Sigmoid colon (tissue), 7 donors: ENCODE measurements at places on chromosomes 5 and 9. TPM values are rescaled to one million over a fixed set of nuclear protein-coding genes. Genes with fewer than 3 reads are reported as not detected.

The TRAPPC13 gene
- 43.2 TPM for total RNA-seq

The ORM2 gene
- total RNA-seq = not detected

DNA sequence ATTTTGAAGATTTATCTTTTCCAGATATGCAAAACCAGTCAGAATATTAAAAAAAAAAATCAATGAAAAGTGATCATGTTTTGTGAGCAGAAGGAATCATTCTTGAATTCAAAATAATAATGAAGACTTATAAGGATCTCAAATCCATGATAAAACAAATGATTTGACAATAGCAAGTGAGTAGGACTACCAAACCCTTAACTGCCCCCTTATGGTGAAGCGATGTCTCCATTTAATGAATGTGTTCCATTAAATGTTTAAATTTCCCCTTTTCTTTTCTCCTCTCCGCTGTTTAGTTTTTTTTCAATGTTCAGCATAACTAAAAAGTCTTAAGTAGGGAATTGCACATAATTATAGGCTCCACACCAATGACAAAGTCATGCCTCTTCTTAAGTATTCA, 12.2 kb upstream of the MARCHF3 start:
- DNase-seq = no peak

DNA sequence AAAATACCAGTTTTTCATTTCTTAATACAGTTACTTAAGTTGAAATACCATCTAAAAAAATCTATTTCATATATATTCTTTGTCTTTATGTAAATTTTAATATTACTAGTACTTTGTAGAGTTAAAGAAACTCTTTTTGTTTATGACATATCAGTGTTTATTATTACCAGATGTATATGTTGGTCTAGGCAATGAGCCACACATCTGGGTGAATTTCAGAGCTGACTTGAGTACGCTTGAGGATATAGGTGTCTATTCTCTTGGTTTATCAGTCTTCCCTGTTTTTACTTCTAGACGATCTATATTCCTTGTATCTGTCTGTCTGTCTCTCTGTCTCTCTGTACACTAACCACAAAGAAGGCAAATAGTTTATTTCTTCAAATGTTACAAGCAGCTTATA, 2.9 kb downstream of the SMAD5 start:
- DNase-seq = no peak
